ENCODE measurements at places on chromosomes 4 and X. TPM values are rescaled to one million over a fixed set of nuclear protein-coding genes. Genes with fewer than 3 reads are reported as not detected.

The CFAP99 gene
- polyA plus RNA-seq, result 0.06 TPM

The SLC9B1 gene
- 0.61 TPM for polyA plus RNA-seq

The NAT8L gene
- polyA plus RNA-seq, result 0.82 TPM

The CPLX1 gene
- 3.6 TPM for polyA plus RNA-seq

The CTAG1B gene
- not detected for polyA plus RNA-seq

The CXCL3 gene
- 0.95 TPM for polyA plus RNA-seq

All from urinary bladder (tissue), 4 donors.